ENCODE measurements at places on chromosomes 1 and 21.

DNA sequence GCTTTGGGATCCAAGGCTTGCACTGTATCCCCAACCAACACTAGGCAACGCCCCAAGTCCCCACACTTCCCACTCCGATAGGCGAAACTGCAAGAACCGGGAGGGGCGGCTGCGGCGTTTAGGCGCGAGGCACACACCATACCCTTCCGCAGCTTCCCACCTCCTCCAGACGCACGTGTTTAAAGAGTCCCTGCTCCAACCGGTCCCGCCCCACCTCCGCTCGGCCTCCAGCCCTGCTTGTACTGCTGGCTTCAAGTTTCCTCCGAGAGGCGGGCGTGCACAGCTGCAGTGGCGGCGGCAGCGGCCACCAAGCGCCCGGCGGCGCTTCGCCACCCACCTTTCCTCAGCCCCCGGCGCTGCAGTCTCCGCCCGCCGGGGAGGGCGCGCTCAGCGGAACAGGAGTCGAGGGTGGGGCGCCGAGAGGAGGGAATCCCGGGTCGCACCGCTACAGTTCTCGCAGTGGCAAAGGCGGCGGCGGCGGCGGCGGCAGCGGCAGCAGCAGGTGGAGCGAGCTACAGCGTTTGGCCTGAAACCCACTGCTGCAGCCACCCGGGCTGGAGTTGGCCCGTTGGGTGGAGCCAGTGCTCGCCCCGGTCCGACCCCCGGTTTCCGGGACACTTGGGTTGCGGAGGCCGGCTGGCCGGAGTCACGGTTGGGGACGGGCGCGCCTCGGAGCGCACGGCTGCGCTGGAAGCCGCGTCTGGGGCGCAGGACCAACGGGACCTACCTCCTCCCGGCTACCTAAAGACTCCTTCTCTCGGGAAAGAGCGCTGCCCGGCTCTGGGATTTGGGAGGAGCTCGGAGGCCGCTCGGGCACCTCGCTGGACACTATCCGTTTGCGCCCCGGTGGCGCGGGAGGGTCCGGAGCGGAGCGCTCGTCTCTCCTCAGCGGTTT lies at the start of gene CNIH3:
Gene CNIH3 (plus strand): TSS at position 457 of the 895 bp plus-strand sequence. CDS start 858 bp downstream, outside the sequence.
- DNase-seq = no peak

GRCh38 chr1:156476501-156477298 lies 23.9 kb downstream of the MEF2D start:
- DNase-seq = no peak

- no peak for DNase-seq
Measured at GRCh38 chr1:56663846-56664245, 18.7 kb downstream of the PRKAA2 start.

GRCh38 chr1:229889031-229889517 lies 178.0 kb upstream of the GALNT2 start:
- no peak for DNase-seq

GRCh38 chr1:23288201-23288600 lies 55.9 kb downstream of the HNRNPR start:
- DNase-seq = no peak

GRCh38 chr1:69409731-69410456 lies 157.8 kb upstream of the LRRC7 start:
- DNase-seq = no peak

DNA sequence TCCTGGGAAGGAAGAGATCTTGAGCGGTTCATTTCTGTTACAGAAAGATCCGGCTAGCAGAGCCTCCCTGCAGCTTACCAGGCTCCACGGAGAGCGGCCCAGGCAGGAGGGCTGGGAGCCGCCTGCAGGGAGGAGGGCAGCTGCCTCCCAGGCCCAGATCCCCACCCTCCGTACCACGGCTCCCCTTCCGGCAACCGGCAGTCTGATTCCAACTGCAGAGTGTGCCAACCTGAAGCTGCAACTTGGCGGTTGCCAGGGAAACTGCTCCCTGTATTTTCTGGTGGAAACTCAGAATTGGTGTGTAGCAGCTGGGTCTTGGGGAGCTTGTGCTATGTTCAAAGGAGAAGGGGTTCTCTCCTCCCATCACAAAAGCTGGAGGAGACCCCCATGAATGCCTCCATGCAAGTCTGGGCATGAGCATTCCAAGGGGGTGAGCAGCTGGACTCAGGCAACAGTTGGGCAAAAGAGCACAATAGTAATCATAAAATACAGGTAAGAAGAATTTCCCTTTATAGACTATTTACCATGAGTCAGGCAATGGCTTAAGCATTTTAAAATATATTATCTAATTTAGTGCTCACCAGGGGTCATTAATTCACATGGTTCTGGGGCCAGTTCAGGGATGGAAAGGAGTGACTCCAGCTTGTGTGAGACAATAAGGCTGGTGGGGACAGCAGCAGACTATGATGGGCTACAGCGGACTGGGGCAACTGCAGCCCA lies 46.1 kb upstream of the KAZN start:
- no peak for DNase-seq

GRCh38 chr1:241274693-241275092 lies 82.3 kb downstream of the RGS7 start:
- DNase-seq = no peak

GRCh38 chr1:151443846-151444782 lies 15.2 kb downstream of the POGZ start:
- DNase-seq = peak; percentile 7

GRCh38 chr1:220751111-220751510 lies 3.0 kb downstream of the MTARC2 start:
- no peak for DNase-seq

DNA sequence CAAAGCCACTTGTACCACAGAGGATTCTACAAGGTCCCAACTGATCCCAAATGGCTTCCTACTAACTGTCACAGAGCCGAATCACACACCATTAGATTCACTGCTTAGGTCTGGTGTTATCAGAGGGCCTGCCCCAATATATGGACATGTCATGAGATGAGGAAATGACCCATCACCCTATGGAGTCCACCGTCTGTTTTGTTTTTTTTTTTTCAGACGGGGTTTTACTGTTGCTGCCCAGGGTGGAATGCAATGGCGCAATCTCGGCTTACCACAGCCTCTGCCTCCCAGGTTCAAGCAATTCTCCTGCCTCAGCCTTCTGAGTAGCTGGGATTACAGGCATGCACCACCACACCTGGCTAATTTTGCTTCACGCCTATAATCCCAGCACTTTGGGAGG lies 83.8 kb upstream of the ETS2 start:
- DNase-seq = no peak

- no peak for DNase-seq
Measured at GRCh38 chr1:185608177-185608576, 126.0 kb upstream of the HMCN1 start.

DNA sequence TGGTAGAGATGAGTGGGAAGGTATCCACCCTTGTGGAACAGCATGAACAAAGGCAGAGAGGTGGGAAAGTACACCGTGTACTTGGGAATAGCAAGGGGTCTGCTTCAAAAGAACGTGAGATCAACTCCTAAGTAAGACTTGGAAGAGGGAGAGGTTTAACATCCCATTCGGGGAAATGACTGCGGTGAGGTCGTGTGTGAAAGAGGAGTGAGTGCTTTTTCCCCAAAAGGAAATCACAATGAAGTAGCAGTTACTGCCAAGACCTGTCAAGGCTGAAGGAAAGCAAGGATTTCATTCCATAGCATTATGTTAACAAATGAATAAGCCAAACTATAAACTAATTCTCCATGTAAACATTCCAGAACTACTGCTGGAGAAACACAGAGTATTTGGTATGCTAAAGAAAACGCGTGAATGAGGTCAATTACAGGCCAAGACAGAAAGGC lies 20.0 kb upstream of the SYDE2 start:
- no peak for DNase-seq

GRCh38 chr1:88698764-88699163 lies 14.7 kb downstream of the PKN2 start:
- no peak for DNase-seq

DNA sequence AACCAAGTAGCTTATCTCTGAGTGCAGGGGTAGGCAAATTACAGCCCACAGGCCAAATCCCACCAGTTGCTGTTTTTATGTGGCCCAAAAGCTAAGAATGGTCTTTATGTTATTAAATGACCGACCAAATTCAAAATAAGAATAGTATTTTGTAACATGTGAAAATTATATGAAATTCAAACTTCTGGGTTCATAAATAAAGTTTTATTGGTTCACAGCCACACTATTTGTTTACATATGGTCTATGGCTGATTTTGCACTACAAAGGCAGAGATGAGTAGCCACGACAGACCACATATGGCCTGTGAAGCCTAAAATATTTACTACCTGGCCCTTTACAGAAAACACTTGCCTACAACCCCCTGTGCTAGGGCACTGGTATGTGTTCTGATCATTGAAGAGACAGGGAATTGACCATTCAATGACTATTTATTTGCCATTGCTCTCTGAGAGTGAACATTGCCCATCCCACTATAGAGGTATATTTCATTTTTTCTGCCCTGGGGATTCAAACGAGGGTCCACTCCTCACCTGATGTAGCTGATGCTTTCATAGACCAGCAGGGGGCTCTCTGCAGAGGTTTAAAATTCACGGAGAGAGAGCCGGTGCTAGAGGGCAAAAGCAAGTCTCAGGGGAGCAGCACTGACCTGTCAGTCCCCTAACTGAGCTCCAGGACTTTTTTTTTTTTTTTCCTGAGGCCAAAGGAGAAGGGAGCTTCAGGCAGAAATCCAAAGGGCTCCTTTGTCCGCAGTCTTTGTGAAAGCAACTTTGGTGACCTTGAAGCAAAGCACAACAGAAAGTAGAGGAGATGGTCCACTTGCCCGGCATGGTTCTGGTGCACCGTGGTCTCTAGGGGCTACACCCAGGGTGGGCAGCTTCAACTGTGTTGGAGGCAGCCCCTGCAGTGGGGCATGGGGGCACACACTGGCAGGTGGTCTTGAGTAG lies 7.3 kb upstream of the GNL2 start:
- DNase-seq = peak; percentile 3

- DNase-seq = no peak
Measured at GRCh38 chr1:29650041-29650400, 413.7 kb downstream of the PTPRU start.

DNA sequence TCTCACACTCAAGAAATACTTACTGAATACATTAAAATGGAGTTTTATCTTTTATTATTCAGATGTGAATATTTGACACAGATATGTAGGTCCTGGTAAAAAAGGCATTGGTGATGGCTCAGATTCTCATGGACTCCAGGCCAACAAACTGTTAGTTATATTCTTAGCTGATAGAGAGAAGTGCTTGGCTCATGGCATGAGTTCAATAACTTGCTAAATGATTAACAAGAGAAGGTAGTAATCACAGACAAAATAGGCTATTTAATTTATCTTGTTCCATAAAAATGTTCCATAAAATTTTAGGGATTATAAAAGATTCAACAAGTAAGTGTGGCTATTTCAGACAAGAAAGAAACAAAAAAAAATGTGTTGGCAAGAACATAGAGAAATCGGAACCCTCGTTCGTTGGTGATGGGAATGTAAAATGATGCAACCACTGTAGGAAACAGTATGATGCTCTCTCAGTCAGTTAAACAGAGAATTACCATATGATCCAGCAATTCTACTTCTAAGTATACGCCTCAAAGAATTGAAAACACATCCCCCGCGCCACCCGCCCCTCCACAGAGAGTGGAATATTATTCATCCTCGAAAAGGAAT lies 737.8 kb upstream of the ADAMTS5 start:
- DNase-seq = no peak

DNA sequence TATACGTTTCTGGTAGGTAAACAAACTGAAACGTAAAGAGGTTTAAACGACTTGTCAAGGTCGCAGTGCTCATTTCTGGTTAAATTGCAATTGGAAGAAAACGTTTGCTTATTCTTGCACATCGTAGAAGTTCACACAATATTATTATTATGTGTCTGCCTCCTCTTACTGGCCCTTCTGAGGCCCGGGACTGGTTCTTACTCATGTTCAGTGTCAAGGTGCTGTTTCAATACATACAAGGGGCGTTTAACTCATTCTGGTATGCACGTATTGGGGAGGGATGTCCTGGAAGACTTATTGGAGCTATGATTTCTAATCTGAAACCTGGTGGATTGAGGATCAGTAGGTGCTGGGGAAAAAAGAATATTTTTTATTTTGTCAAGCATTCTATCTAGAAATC lies 932 bp downstream of the RPF1 start:
- DNase-seq = no peak

GRCh38 chr1:246304484-246305259 lies 202.4 kb downstream of the SMYD3 start:
- DNase-seq = no peak

DNA sequence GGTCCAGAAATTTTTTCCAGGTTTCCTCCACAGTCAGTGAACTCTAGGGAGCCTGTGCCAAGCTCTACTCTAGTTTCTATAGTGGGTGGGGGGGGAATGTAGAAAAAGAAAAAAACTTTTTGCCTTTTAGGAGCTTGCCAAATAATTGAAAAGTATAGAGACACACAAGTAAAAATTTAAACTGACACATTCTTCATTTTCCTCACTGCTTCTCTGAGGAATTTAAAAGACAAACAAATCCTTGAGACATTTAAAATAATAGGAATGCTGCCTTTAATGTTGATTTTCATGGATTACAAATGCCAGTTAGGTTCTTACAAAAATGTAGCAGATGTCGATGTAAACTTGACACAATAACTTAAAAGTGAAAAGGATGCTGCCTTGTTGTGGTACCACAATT lies 241.9 kb downstream of the DNM3 start:
- DNase-seq = no peak

GRCh38 chr1:91066538-91066937 lies 44.7 kb upstream of the ZNF644 start:
- no peak for DNase-seq

DNA sequence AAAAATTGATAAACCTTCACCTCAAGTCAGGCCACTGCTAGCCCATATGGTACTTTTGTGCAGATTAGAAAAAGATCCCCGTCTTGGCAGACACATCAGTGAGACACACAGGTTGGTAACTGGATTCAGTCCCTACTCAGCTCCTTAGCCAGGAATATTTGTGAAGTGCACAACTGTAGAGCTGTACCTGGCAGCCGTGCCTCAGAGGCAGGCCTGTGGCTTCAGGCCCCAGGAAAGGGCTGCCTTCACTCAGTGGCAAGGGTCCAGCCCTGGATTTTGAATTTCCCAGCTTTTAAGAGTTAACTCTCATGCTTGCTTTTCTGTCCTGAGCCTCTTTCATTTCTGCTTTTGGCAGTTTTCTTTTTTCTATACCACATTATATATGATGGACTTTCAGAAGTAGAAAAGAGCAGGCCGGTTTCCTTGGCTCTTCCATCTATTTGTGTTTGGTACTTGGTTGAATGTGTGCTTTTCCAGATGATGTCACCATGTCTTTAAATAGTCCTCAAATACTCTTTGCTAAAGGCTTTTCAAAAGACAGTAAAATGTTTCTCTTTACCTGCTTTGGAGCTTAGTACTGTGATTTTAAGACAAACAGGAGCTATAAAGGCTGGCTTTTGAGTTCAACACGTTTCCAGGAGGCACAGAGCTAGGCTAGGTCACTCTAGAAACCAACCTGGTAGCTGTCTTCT lies 186.6 kb downstream of the AK5 start:
- no peak for DNase-seq
